Activated CD8-positive, alpha-beta T cell treated with anti-CD3 and anti-CD28 coated beads, Interleukin-2, amount 10 ng/mL, durations not matched to agents 7 days and 5 days (primary cell): ENCODE measurements at places on chromosomes 1 and 21. TPM values are rescaled to one million over a fixed set of nuclear protein-coding genes. Genes with fewer than 3 reads are reported as not detected.

DNA sequence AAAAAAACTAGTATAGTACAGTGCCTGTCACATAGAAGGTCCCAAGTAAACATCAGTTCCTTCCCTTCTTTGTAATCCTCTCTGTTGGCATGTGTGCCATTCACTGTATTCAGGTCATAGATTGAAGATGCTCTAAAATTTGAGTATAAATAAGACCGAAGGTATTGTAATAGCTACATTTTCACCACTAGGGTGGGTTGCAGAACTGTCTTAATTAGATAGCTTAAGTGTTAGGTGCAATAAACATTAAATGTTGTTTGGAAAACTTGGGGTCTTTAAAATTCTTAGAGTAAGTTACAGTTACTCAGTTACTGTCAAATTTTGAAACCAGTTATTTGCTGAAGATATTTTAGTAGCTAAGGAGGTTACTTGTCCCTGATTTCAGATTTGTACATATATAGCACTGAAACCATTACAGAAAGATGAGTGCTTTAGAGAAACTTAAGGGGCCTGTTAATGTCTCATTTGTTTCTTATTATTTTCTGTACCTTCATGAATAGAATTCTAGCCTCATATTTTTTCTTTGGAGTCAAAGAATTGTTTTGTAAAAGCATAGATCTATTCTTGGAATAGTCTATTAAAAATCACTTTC is 24.3 kb downstream of the PER3 start:
- no peak for DNase-seq

LCE2B gene
- not detected for total RNA-seq

DNA sequence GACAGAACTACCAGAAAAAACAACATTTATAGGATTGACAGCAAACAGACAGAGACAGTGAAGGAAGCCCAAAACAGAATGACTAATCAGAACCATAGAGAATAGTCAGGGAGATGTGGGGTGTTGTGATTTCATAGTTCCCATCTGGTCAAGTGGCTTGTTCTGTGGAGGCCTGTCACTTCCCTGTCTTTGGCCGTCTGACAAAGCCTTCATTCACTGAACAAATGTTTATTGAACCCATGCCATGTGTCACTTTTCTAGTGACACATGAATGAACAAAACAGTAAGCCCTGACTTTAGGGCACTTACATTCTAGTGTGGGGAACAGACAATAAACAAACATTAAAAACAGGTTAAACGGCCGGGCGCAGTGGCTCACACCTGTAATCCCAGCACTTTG is 3.2 kb upstream of the SRRM1 start:
- no peak for DNase-seq

GRCh38 chr21:28554660-28555475 is 437.8 kb downstream of the LTN1 start:
- no peak for DNase-seq

HES2 gene
- total RNA-seq, result 0.05 TPM

TBX15 gene
- total RNA-seq, result not detected

- no peak for DNase-seq
Observed at GRCh38 chr1:21868941-21869454, 56.9 kb downstream of the LDLRAD2 start.

- no peak for DNase-seq
Observed at GRCh38 chr1:84961316-84961715, 35.6 kb downstream of the MCOLN2 start.

SLFNL1 gene
- 0.40 TPM for total RNA-seq

DNA sequence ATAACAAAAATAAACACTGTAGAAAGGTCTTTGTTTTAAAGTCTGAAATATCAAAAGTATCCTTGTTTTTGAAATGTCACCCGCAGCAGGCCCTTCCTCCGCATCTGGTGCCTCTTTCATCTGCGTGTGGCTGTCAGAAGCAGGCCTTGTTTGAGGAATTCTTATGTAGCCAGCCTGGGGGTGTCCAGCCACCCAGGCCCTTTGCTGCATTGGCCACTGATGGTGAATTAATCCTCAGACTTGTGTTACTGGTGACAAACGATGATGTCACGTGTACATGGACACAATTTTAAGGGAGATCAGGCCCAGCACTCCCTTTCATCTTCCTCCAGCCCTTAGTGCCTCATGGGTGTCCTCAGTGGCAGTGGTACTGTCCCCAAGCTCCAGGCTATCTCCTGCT is 208.0 kb upstream of the GALNT2 start:
- DNase-seq, result no peak

GRCh38 chr1:177932123-177932522 is 37.7 kb downstream of the SEC16B start:
- DNase-seq, result no peak

MAEL gene
- not detected for total RNA-seq

GRCh38 chr1:160197231-160197630 is 6.9 kb downstream of the CASQ1 start:
- DNase-seq, result no peak

DPT gene
- not detected for total RNA-seq

TEDDM1 gene
- not detected for total RNA-seq

PYHIN1 gene
- 11.5 TPM for total RNA-seq

GRCh38 chr1:37262439-37263170 is 211.8 kb upstream of the ZC3H12A start:
- DNase-seq, result no peak
